ENCODE measurements at places on chromosomes 3 and 15.

DNA sequence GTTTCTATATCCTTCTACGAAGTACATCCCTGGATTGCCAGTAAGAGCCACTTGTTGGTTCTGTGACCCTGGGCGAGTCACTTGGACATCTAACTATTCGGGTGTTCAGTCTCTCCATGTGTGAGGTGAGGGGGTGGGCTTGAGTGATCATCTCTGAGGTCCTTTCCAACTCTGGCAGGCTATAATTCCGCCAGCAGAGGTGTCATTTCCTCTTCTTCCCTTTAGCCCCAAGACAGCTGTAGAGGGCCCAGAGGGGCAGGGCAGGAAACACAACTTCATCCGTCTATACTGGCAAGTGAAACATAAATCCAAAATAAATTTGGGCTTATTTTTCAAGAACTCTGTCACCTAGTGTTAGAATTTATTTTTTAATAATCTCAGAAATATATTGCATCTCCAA, 38.1 kb downstream of the C2CD4A start:
- no peak for DNase-seq

GRCh38 chr15:67850994-67851571, 11.2 kb upstream of the RNU6-1 start:
- DNase-seq = no peak

- no peak for DNase-seq
These were observed 260.8 kb downstream of the ARPP21 start for GRCh38 chr3:35900079-35900478.

DNA sequence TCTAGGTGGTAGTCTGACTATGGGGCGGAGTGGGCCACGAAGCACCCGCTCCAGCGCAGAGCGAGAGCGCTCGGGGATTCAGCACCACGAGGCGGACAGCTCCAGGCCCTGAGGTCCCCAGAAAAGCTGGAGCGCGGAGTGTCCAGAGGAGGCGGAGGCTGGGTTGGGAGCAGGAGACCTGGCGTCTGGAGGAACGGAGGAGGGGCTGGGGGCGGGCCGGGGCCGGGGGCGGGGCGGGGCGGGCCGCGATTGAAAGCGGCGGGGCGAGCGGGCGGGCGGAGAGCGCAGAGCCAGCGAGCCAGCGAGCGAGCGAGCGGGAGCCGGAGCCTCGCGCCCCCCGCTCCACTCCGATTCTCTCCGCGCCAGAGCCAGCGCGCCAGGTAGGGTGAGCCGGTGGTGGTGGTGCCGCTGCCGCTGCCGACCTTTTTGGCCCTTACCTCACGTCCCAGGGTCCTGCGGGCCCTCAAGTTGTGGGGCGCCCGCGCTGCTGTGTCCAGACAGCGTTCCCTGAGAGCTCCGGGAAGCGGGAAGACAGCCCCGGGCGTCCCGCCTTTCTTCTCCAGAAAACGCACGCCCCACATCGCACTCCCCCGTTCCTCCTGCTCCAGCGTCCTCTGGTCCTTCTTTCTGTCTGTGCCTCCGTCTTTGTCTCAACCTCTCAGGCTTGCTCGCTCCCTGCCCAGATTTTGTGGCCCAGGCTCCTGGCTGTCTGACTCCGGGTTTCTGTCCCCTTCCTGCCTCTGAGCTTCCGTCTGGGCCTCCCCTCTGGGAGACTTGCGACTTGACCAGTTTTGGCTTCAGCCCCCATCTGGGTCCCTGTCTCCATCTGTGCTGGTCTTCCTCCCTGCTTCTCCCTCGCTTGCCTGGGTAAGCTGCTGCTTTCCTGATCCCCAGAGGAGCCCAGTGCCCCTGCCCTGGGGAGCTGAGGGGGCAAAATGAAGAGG, at the start of gene GRM2:
TSS of gene GRM2 (plus strand) at position 281 of the 944 bp plus-strand sequence. CDS start 1,916 bp downstream, outside the sequence.
- peak; percentile 60 for DNase-seq

- no peak for DNase-seq
These were observed 101.5 kb downstream of the SHQ1 start for GRCh38 chr3:72746430-72747411.

DNA sequence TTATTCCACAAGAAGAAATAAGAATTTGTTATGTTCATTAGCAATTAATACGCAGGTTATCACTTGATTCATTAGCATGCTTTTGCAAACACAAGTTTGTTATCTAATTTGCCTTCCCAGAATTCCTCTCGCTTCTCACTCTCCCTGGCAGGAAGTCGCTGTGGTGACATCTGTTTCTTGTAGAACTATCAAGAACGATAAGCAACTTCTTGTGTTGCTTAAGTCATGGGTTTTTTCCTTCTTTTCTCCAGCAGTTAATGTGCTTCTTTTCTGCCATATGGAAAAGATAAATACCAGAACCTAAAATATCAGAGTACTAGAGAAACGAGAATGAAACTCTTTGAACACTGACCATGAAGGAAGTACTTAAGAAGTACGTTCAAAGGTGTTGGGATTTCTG, 99.8 kb upstream of the CHMP2B start:
- DNase-seq = no peak

GRCh38 chr3:135023996-135024658, 229.1 kb downstream of the EPHB1 start:
- no peak for DNase-seq

DNA sequence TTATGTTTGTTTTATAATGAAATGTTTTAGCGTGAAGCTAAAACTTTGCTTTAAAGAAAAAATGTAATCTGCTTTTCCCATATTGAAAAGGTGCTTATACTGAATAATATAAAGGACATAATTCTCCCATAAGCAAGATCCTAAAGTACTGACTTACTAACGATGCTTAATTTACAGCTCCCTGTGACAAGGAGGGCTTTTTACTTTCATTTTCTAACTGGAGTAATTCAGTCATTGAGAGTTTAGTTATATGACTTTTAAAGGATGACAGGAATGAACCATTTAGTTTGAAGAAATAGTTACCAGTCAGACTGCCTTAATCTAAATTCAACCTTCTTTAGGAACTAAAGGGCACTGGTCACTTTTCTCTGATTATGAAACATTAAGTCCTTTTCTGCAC, 19.3 kb upstream of the ZPLD1 start:
- DNase-seq = no peak

DNA sequence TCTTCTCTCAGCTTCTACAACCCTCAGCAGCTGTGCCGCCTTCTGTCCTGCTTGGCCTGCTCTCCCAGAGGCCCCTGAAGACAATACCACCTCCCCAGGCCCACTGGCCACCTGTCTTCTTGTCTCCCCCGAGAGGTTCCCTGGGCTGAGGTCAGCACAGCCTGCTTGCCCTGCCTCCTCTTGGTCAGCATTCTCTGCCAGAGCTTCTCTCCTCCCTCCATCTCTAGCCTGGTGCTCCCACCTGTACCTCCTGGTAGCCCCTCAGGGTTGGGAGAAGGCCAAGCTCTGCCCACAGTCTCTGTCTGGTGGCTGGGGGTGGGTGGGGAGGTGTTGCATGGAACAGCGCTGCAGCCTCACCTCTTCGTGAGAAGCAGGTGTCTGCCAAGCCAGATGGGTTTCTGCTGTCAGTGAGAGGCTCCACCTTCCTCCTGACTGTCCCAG, 5.6 kb upstream of the ISLR start:
- DNase-seq = no peak

- DNase-seq = peak; percentile 65
These were observed 991 bp downstream of the SOX2 start for GRCh38 chr3:181712553-181713279.

DNA sequence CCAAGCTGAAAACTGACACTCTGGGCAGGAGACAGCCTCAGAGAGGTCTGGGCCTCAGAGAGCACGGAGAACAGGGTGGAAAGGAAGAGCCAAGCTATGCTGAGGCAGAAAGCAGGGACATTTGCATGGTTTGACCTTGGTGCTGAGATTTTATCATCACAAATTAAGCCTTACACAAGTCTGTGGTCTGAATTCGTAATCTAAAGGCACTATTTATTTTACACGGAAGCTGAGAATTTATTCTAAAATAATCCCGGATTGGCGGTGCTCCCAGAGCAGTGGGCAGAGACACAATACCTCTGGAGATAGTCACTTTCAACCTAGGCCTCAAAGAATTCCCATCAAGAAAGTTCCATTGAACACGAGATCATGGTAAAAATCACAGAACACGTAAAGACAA, 47.5 kb downstream of the CFAP92 start:
- DNase-seq = no peak

- no peak for DNase-seq
These were observed 59.4 kb downstream of the MAGEF1 start for GRCh38 chr3:184652465-184652864.

- no peak for DNase-seq
These were observed 19.7 kb upstream of the RORA start for GRCh38 chr15:61248790-61249189.

DNA sequence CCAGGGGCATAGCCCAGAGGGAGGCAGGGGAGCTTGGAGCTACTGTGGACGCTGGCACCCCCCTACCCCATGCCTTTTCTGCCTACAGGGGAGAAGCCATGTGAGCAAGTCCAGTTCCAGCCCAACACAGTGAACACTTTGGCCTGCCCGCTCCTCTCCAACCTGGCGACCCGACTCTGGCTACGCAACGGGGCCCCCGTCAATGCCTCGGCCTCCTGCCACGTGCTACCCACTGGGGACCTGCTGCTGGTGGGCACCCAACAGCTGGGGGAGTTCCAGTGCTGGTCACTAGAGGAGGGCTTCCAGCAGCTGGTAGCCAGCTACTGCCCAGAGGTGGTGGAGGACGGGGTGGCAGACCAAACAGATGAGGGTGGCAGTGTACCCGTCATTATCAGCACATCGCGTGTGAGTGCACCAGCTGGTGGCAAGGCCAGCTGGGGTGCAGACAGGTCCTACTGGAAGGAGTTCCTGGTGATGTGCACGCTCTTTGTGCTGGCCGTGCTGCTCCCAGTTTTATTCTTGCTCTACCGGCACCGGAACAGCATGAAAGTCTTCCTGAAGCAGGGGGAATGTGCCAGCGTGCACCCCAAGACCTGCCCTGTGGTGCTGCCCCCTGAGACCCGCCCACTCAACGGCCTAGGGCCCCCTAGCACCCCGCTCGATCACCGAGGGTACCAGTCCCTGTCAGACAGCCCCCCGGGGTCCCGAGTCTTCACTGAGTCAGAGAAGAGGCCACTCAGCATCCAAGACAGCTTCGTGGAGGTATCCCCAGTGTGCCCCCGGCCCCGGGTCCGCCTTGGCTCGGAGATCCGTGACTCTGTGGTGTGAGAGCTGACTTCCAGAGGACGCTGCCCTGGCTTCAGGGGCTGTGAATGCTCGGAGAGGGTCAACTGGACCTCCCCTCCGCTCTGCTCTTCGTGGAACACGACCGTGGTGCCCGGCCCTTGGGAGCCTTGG, 5.6 kb downstream of the CIB1 start:
- DNase-seq = no peak

- DNase-seq = no peak
These were observed 63.8 kb downstream of the MRPL46 start for GRCh38 chr15:88403351-88403791.

- DNase-seq = no peak
These were observed 296.8 kb downstream of the DOCK3 start for GRCh38 chr3:50971487-50971924.

- no peak for DNase-seq
These were observed 80.9 kb upstream of the SOX2 start for GRCh38 chr3:181630853-181631252.

GRCh38 chr3:129238945-129239705, 10.3 kb upstream of the COPG1 start:
- no peak for DNase-seq

- no peak for DNase-seq
These were observed 191.7 kb downstream of the ATP8B4 start for GRCh38 chr15:49927189-49927861.

DNA sequence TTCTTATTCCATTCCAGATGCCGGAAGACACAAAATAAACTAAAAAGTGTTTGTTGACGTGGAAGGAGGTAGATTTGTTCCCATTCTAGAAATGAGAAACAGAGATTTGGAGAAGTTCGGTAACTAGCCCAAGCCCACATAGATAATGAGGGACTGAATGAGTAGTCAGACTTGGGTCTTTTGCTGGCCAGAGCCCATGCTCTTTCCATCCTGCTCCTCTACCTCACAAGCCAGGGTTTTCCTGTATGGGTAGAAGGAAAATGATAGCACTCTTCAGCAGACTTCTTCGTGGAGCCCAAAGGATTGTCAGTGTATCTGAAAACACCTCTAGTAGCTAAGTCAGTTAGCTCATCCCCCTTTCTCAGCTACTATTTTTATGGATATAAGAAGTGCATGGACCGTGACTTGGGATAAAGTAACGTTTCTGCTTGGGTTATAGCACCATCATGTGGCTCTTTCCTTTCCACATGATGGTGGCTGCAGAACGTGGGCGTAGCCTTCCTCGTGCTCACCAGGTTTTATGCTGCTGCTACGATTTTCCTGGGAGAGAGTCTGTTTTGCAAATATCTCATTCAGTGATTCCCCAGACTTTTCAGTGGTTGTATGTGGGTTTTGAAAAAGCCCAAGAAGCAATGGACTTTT, 84.6 kb downstream of the DGKG start:
- peak; percentile 36 for DNase-seq

- DNase-seq = no peak
These were observed 6.9 kb downstream of the RPL15 start for GRCh38 chr3:23923786-23924185.

DNA sequence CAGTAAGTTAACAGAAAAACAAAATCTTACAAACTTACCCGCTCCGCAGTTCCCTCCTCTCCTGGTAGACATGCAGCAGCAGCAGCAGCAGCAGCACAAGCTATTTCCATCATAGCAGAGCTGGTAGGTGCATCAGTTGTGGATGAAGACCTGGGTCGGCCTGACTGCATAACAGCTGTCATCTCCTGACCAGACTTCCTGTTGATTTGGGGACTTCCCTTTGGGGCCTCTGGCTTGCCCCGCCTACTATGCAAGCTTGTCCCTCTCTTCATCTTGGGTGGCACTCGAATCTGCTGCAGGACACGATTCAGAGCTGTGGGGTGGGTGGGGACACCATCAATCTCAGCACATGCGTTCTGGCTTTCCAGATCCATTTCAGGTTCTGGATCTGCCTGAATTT, 65.7 kb downstream of the TMCC1 start:
- DNase-seq = no peak

DNA sequence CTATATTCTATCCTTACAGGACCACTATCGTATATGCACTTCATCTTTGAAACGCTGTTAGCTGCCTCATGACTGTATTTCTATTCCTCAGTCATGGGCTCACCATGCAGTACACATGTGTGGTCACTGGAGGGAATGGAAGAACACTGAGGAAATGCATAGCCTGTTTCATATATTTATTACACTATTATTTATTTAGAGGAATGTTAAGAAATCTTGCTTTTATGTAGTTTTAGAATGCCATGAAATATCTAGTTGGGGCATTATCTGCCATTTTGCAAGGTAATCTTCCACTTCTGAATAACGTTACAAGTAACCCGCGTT, 155.7 kb downstream of the IGF1R start:
- DNase-seq = no peak

DNA sequence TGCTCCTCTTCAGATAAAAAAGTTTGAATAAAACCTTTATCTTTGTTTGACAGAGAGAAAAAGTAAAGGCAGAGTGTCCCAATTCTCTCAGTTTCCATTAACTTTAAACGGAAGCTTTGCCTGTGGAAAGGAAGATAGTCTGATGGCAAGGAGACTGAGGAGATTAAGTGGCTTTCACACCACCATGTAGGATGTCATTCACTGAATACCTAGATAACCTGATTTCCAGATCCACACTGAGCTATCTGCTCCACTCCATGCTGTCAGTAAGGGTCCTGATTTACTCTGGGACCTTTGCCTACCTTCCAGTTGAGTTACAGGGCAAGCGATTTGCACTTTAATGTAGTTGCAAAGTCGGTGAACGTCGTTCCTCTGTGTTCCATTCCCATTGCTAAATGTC, 233.4 kb upstream of the TBL1XR1 start:
- DNase-seq = no peak

All from spinal cord (tissue), 10 donors.